Activated CD8-positive, alpha-beta T cell treated with anti-CD3 and anti-CD28 coated beads for 36 hours (primary cell): ENCODE measurements at places on chromosomes 4 and X. TPM values are rescaled to one million over a fixed set of nuclear protein-coding genes. Genes with fewer than 3 reads are reported as not detected.
A peak's percentile ranks its signal among the peaks of the same experiment; 100 is the strongest.

DNA sequence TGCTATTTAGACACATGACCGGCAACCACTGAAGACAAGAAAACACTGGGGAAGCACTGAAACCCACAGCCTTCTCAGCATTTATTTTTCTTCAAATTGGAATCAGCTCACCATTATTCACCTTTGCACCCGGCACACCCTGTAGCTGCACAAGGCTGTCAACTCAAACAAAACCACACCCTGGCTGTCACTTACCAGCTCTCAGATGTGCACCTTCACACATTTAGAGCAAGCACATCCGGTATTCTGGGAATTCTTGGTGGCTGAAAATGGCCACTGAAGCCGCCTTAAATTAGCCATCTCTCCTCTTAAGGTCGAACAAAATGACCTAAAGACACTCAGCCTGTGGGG is 5.9 kb downstream of the ZFYVE28 start:
- peaks cover 58% of the 10 kb centered on the region for H3K4me1 ChIP-seq
- no peaks in the 10 kb centered on the region for H3K36me3 ChIP-seq
- peaks cover 21% of the 10 kb centered on the region for H3K27me3 ChIP-seq

- no peak overlapping the region for H3K4me3 ChIP-seq
- peaks cover 10% of the 10 kb centered on the region for H3K4me1 ChIP-seq
- no peaks in the 10 kb centered on the region for H3K27me3 ChIP-seq
- H3K27ac ChIP-seq: no peak overlapping the region
- no peaks in the 10 kb centered on the region for H3K36me3 ChIP-seq
Measured at GRCh38 chrX:47518144-47518543, 35.1 kb upstream of the ZNF41 start.

GJB1 gene
- total RNA-seq: not detected

STS gene
- total RNA-seq: 0.50 TPM

DNA sequence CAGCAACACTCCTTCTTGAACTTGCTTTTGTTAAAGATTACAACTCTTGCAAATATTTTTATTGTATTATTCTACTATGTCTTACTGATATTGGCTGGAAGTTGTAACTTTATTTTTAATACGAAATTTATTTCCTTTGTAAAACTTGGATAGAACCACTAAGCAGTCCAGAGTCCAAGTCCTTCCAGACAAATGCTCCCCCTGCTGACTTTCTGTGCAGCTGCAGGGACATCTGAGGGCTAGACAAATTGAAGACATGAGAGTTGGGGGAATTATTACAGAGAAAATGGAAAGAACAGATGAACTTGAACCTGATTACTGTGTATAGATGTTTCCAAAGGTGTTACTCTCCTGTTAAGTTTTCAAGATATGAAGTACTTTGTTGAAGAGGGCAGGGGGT is 238.8 kb downstream of the GRIA3 start:
- no peak overlapping the region for H3K4me3 ChIP-seq
- H3K4me1 ChIP-seq: no peaks in the 10 kb centered on the region
- no peak for DNase-seq
- H3K27me3 ChIP-seq: no peaks in the 10 kb centered on the region

GRCh38 chr4:110196871-110197528 is 1.4 kb downstream of the ELOVL6 start:
- H3K27me3 ChIP-seq: no peaks in the 10 kb centered on the region
- peaks cover 34% of the 10 kb centered on the region for H3K4me1 ChIP-seq
- H3K4me3 ChIP-seq: peak overlapping the region; percentile 88
- H3K36me3 ChIP-seq: peaks cover 12% of the 10 kb centered on the region

DNA sequence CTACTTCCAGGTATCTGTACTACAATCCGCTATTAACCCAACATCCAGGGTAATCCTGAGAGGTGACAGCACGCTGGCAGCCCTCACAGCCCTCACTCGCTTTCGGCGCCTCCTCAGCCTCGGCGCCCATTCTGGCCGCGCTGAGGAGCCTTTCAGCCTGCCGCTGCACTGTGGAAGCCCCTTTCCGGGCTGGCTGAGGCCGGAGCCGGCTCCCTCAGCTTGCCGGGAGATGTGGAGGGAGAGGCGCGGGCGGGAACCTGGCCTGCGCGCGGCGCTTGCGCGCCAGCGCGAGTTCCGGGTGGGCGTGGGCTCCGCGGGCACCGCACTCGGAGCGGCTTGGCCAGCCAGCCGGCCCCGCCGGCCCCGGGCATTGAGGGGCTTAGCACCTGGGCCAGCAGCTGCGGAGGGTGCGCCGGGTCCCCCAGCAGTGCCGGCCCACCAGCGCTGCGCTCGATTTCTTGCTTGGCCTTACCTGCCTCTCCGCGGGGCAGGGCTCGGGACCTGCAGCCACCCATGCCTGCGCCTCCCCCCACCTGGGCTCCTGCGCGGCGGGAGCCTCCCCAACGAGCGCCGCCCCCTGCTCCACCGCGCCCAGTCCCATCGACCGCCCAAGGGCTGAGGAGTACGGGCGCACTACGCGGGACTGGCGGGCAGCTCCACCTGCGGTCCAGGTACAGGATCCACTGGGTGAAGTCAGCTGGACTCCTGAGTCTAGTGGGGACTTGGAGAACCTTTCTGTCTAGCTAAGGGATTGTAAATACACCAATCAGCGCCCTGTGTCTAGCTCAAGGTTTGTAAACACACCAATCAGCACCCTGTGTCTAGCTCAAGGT is 87.3 kb downstream of the PRSS12 start:
- H3K4me3 ChIP-seq: peak overlapping the region; percentile 70
- DNase-seq: peak; percentile 38
- no peaks in the 10 kb centered on the region for H3K36me3 ChIP-seq
- H3K27me3 ChIP-seq: peaks cover 4% of the 10 kb centered on the region
- H3K27ac ChIP-seq: no peak overlapping the region

GRCh38 chr4:155392481-155393184 is 15.9 kb upstream of the MAP9 start:
- H3K36me3 ChIP-seq: no peaks in the 10 kb centered on the region
- no peak for DNase-seq
- H3K27ac ChIP-seq: no peak overlapping the region
- no peak overlapping the region for H3K4me3 ChIP-seq

GRCh38 chr4:109313168-109314133 is 11.0 kb upstream of the COL25A1 start:
- H3K4me3 ChIP-seq: no peak overlapping the region
- DNase-seq: no peak
- H3K27me3 ChIP-seq: peaks cover 4% of the 10 kb centered on the region
- no peaks in the 10 kb centered on the region for H3K36me3 ChIP-seq

INTU gene
- 0.29 TPM for total RNA-seq

UXT gene
- total RNA-seq: 192 TPM

GRCh38 chr4:101205916-101206315 is 141.4 kb downstream of the PPP3CA start:
- DNase-seq: peak; percentile 69
- peaks cover 2% of the 10 kb centered on the region for H3K36me3 ChIP-seq
- H3K27me3 ChIP-seq: no peaks in the 10 kb centered on the region
- H3K4me3 ChIP-seq: peak overlapping the region; percentile 1
- peaks cover 36% of the 10 kb centered on the region for H3K4me1 ChIP-seq
- peak overlapping the region; percentile 78 for H3K27ac ChIP-seq

- no peak overlapping the region for H3K4me3 ChIP-seq
- DNase-seq: no peak
Measured at GRCh38 chrX:11059933-11060332, 51.2 kb upstream of the HCCS start.

GRCh38 chr4:147019091-147019490 is 73.4 kb upstream of the TTC29 start:
- no peaks in the 10 kb centered on the region for H3K36me3 ChIP-seq
- H3K4me3 ChIP-seq: no peak overlapping the region
- no peak overlapping the region for H3K27ac ChIP-seq

DNA sequence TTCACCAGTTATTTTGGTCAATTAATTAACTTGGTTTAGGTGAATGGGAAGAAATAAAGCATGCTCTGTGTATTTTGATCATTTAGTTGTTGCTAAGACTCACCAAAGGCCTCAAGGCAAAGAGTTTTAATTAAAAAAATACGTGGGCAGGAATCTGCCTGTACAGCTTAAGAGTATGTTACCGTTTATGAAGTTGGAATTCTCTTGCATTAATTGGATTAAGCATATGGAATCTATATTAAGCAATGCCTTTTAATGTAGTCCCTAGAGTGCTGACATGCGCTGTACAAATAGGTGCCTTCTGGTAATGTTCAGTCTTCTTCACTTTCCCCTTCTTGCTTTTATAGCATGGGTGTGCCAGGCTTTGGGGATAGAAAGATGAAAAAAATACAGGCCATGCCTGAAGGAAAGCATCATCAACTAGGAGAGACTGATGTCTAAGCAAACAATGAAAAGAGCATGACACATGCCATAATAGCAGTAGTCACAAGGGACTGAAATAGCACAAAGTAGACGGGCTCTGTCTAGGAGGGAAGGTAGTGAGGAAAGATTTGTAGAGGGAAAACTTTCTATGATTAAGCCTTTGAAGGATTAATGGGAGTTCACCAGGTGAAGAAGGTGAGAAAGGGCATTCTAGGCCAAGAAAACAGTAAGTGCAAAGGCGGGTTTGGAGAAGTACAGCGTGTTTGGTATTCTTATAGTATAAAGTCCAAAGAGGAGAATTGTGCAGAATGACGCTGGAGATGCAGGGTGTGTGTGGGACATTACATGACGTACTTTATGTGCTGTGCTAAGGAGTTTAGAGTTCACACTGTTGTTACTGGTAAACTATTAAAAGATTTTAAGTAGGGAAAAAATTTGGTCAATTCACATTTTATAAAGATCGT is 226.1 kb upstream of the ANXA3 start:
- no peaks in the 10 kb centered on the region for H3K36me3 ChIP-seq
- H3K27me3 ChIP-seq: peaks cover 4% of the 10 kb centered on the region

DNA sequence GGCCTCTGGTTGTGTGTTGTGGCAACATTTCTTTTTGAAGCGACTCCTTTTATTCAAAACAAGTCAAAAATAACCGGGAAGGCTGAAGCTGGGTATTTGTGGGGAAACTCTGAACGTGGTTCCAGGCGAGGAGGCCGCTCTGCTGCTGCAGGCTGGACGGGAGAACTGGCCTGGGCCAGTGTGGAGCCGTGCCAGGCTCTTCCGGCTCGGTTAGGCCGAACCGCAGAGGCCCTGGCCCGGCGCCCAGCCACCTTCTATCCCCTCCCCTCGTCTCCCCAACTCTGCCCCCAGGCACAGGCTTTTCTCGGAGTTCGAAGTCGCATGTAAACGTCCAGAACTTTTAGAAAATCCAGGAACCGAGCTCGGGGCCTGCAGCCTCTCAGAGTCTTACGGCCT is 2.4 kb upstream of the BCOR start:
- peak overlapping the region; percentile 74 for H3K4me3 ChIP-seq
- no peak for DNase-seq
- H3K27ac ChIP-seq: peak overlapping the region; percentile 57
- H3K36me3 ChIP-seq: peaks cover 4% of the 10 kb centered on the region

PNMA3 gene
- total RNA-seq: 1.1 TPM

- no peak for DNase-seq
- no peaks in the 10 kb centered on the region for H3K4me1 ChIP-seq
- no peaks in the 10 kb centered on the region for H3K27me3 ChIP-seq
- no peak overlapping the region for H3K4me3 ChIP-seq
- H3K36me3 ChIP-seq: no peaks in the 10 kb centered on the region
Measured at GRCh38 chr4:134906404-134907023, 704.9 kb upstream of the PABPC4L start.

COMMD8 gene
- 32.8 TPM for total RNA-seq

GNL3L gene
- total RNA-seq: 65.4 TPM
